Astrocyte (in vitro differentiated cells and primary cell): ENCODE measurements at places on chromosomes 6 and 20. TPM values are rescaled to one million over a fixed set of nuclear protein-coding genes. Genes with fewer than 3 reads are reported as not detected.

Gene TFAP2B
- total RNA-seq = not detected in 2 replicates

Gene NKX2-4
- not detected in 2 replicates for total RNA-seq

Gene DNAH8
- not detected in 2 replicates for total RNA-seq

Gene NEDD9
- 37.3 and 39.6 TPM in 2 replicates for total RNA-seq

Gene GLP1R
- total RNA-seq = not detected in 2 replicates

Gene PSORS1C1
- 8.8 and 9.2 TPM in 2 replicates for total RNA-seq

Gene GPR6
- total RNA-seq = not detected in 2 replicates

Gene GPR63
- total RNA-seq = 1.6 and 1.8 TPM in 2 replicates

Gene MEP1A
- total RNA-seq = not detected in 2 replicates

- peak; percentile 52 for DNase-seq
Measured at GRCh38 chr6:53986721-53987521, 124.3 kb upstream of the MLIP start.

DNA sequence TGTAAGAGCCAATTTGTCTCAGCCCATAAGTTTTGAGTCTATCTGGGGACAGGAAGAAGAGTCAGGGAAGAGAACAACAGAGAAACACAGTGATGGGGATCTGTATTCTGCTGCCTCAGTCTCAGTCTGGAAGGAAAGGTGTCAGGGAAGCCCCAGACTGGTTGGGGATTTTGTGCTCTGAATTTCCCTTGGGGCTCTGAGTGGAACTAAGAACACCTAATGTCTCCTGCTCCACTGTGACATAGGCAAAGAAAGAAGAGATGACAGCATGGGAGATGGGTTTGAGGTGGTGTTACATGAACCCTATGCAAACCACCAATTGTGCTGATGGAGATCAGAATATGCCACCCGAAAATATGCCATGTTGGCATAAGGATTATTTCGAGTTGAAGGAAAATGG is 139.5 kb upstream of the MYLIP start:
- DNase-seq = no peak

- DNase-seq = no peak
Measured at GRCh38 chr6:14626556-14626955, 509.0 kb downstream of the CD83 start.

DNA sequence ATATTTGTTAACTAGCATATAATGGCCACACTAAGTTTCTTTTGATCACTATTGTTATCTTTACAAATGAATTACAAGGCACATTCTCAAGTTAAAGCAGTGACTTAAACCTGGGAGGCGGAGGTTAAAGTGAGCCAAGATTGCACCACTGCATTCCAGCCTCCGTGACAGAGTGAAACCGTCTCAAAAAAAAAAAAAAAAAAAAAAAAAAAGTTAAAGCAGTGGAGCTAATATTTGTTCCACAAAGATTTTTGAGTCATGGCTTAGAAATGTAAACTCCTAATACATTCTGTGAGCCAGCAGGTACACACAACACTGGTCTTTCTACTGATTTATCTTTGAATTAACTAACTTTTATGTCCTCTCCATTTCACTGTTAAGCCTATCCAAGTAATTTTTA is 221.7 kb upstream of the HTR1E start:
- no peak for DNase-seq

- peak; percentile 80 for DNase-seq
Measured at GRCh38 chr6:35415065-35415891, 36.9 kb upstream of the FANCE start.

- peak; percentile 78 for DNase-seq
Measured at GRCh38 chr20:50744143-50744792, 12.9 kb downstream of the PARD6B start.

DNA sequence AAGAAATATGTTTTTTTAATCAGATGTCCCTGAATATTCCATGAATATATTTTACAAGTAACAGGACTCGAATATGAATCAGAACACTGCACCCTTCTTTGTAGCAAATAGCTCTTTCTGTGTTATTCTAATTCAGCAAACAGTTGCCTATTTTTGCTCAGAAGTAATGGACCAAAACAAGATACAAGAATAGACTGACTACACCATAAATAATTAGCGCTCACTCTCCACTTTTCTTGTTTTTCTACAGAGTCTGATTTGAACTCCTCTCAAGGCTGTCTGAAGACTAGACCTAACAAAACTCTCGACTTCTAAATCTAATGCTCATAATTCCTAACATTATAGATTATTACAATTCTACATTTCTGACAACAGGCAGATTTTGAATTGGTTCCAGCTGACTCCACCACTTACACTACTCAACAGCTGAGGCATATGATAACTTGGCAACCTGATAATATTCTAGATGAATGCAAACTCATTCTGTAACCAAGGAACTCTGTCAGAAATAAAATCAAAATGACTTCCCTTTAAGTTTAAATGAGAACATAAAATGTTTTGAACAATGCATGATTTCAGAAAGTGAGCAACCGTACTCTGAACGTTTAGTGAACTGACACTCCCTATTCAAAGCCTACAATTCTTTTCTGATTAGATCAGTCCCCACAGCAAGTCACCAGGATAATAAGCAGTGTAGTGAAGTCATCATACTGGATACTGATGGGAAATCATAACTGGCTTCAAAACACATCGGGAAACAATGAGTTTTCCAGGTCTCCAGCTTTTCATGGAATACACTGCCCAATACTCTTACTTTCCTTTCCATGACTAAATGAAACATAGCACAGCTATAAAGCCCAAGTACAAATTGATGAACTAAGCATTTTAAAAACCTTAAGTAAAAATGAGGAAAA is 114.2 kb upstream of the BEND6 start:
- DNase-seq = peak; percentile 86

- no peak for DNase-seq
Measured at GRCh38 chr6:22045261-22045912, 251.4 kb downstream of the PRL start.

DNA sequence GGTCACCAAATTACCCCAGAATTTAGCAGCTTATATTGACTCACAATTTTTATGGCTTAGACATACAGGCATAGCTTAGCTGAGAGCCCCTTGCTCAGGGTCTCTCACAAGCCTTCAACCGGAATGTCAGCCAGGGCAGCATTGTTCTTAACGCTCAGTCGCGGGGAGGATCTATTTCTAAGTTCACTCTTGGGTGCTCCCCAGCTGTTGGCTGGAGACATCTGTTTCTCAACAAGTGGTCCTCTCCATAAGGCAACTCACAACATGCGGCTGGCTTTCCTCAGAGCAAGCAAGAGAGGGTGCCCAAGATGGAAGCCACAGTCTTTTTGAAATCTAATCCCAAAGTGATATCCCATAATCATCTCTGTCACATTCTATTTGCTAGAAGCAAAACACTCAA is 46.6 kb downstream of the SLX4IP start:
- DNase-seq = no peak

DNA sequence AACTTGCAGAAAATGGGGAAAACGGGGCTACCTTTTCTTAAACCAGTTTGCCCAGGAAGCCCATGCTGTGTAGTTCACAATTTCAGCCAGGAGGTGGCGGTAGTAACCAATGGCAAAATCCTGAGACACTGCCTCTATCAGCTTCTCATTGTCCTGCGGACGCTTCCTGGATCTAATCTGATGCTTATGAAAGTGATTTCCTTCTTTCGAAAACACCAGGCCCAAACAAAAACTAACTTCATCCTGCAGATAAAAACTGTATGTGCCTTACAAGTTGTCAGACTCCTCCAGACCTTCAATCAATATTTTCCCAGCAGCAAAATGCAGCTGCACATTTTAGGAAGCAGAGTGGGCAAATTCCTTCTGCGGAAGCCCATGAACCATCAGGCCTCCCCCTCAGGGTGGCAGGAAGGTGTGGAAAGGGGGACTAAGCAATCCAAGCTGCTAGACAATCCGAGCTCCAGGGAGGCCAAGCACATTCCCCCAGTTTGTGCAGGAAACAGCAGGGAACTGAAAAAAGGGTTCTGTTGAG is 88.5 kb downstream of the LY86 start:
- DNase-seq = peak; percentile 25

- no peak for DNase-seq
Measured at GRCh38 chr20:20211988-20212518, 155.9 kb upstream of the INSM1 start.

DNA sequence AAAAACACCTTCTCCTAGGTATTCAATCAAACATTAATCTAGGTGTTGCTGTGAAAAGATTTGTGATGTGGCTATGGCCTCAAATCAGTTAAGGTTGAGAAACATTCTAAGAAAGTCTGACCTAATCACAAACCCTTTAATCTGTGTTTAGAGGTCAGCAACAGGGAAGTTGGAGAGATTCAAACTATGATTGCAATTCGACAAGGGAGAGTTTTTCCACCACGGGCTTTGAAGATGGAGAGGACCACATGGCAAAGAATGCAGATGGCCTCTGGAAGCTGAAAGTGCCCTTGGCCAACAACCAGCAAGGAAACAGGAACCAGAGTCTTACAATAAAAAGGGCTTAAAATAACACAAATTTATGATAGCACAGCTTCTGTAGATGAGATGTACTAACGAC is 29.6 kb upstream of the LGSN start:
- no peak for DNase-seq

- DNase-seq = no peak
Measured at GRCh38 chr6:22447249-22448196, 121.8 kb upstream of the HDGFL1 start.

- DNase-seq = no peak
Measured at GRCh38 chr20:17969884-17970409, 1.1 kb downstream of the MGME1 start.

GRCh38 chr6:112563368-112563767 is 216.2 kb downstream of the RFPL4B start:
- DNase-seq = peak; percentile 91

DNA sequence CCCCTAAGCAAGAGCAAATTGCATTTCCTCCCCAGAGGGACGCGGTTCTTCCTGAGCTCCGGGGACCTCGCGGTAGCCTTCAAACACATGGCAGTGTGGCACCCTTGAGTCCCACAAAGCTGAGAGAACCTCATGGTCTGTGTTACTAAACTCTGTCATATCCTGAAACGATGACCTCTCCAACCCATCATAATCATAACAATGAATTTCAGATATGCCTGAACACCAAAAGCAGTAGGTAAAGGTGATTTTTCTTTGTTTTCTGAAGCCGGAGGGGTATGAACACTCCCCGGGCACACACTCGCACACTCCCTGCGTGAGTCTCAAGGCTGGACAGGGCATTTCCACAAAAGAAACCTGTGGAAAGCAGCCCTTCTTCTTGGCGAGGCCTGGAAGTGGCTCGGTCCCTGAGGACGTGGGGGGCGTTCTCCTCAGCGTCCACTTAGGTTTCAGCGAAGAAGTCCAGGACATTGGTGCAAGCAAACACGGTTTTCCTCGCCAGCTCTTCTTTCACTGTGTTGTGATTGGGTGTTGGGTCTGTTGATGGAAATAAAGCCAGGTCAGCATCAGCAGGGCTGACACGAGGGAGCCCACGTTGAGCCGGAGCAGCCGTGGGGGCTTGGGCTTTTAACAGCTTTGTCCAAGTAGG is 183.4 kb downstream of the ERMARD start:
- no peak for DNase-seq

DNA sequence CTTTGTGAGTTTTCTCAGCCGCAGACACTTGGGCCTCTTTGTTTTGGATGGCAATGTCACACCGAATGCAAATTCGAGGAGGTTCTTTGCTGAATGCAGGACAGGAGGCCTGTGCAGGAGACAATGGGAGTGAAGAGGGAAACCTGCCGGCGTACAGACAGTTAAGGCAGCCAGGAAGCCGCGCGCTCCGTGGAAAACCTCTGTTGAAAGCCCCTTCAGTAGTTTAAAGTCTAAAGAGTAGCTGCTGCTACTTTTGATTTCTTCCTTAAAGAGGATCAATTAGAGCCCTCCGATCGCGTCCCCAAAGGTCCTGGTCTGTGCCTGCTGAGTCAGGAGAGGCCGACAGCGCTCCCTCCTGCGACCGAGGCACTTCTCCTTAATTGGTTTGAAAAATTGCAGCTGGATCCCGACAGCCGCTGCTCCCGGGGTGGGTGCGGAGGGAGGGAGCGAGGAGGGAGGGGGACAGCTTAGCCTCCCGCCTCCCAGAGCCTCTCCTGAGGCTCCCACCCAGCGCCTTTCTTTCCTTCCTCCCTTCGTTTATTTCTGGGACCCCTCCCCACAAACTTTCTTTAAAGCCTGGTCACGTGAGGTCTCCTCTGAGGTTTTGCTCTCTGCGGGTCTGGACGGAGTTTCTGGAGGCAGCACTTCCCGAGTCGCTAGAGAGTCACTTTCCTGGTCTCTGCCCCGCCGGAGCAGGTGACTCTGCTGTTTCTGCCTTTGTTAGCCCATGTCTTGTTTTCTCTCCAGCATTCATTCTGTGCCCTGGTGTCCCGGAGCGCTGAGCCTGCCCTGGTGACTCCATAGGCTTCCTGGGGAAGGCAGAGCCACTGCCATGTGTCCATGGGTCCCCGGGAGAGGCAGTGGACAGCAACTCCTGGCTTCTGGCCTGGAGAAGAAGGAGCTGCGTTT is 22.3 kb upstream of the RPP40 start:
- DNase-seq = peak; percentile 24

GRCh38 chr6:72218125-72218524 is 331.8 kb downstream of the RIMS1 start:
- DNase-seq = peak; percentile 10

DNA sequence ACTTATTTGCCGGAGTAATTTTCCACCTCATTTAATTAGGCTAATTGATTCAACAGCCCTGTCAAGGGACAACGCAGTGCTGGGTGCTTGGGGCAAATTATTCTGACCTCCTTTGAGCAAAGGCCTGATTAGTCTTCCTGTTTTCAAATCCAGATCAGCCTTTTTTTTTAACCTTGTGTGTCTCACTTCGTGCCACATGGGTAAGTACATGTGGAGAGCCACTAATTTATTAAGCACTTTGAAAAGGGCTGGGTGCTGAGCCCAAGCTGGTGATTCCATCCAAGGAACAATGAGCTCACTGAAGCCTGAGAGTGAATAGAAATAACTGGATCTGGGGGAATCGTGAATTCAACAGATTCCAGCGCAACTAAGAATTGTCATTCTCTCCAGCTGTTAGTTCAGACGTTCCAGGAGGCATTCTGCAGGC is 229.3 kb downstream of the CLIC5 start:
- DNase-seq = no peak

- peak; percentile 92 for DNase-seq
Measured at GRCh38 chr20:47464380-47465101, 37.1 kb upstream of the NCOA3 start.

DNA sequence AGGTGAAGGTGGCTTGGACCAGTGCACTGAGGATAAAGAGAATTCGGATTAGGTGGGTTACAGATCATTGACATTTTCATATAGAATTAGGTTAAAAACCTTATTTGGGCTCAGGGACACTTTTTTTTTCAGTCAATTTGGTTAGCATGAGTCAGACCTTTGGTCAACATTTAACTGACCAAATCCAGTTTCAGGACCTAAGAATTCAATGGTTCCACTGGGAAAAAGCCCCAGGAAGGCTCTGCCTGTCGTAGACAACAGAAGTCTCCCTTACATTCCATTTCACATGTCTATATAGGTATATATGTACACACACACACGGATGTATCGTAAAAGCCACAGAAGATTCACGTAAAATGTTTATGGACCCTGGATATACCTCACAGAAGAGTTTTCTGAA is 184.2 kb upstream of the RREB1 start:
- DNase-seq = no peak

DNA sequence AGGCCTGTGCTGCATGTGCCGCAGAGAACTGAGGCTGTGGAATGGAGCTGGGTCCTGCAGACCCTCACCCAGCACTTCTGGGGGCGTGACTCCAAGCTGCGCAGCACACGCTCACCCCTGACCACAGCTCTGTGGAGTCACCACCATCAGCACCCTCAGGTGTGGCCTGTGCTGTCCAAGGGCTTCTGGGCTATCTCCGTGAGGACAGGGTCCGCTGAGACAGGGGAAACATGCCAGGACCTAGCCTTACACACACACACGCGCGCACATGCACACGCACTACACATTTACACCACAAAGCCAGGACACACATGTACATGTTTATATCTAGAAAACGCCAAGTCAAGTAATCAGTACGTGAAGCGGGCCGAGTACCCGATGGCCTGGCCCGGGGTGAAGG is 26.8 kb upstream of the TCFL5 start:
- no peak for DNase-seq
